ENCODE measurements at places on chromosomes 12 and 14.

GRCh38 chr12:58532855-58533608 is 387.3 kb downstream of the LRIG3 start:
- no peak for DNase-seq

GRCh38 chr12:61538951-61539350 is 721.3 kb upstream of the USP15 start:
- no peak for DNase-seq

- no peak for DNase-seq
Measured at GRCh38 chr12:32891956-32892355, 4.6 kb downstream of the PKP2 start.

DNA sequence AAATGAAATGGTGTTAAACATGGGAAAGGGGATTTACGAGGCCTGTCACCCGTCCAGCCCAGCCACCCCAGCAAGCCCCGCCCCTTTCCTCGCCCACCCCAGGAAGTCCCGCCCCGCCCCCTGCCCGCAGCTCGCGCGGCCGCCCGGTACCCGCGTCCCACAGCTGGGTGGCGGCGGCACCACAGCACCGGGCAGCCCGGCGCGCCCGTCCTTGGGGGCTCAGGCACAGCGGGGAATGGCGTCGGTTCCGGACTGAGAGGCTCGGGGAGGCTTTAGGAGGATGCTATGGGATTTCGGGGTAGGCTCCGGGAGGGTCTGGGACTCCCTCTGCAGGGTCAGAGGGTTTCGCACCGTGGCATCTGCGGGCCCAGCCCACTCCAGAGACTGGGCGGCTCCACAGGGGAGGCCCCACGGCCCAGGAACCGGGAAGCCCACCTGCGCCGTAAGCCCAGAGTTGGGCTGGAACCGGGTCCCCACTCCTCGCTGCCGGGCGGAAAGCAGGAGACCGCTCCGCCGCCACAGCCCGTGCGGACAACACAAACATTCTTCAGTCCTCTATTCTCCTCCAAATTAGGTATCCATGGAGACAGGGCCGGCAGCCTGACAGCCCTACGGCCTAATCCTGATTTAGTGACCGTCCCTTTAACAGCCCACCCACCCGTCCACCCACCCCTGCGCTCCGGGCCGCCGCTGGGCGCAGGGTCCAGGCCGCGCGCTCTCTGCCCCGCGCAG is 1.4 kb downstream of the FIGNL2 start:
- no peak for DNase-seq

DNA sequence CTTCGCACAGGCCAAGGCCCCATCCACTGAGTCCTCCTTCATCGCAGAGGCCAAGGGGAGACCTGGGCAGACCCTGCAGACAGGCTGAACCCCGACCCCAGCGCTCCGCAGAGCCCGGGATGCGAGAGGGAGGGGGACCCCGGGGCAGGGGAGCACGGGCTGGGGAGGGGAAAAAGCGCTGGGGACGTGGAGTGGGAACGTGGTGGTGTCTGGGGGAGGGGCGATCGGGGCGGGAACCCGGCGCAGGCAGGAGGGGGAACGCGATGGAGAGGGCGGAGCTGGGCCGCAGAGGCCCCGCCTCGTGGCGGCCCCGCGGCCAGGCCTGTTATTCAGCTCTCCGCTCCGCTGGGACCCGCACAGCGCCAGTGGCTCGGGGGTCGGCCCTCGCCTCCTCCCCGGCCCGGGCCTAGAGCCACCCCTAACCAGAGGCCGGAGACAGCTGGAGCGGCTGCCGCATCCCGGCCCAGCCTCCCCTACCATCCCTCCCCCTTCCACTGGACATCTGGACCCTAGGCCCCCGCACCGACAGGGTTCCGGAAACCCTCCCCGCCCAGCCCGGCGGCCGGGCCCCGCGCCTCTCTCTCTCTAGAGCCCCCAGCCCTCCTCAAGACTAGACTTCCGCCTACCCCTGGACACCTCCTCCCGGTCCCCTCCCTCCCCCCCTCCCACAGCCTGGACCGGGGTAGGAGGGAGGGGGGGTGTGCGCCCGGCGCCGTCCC is at the start of gene ARHGEF25:
Gene ARHGEF25 (plus strand): TSS at position 328 of the 719 bp plus-strand sequence. CDS start 460 bp downstream, outside the sequence.
- peak; percentile 31 for DNase-seq
